Activated naive CD4-positive, alpha-beta T cell treated with anti-CD3 and anti-CD28 coated beads for 36 hours (primary cell): ENCODE measurements at places on chromosomes 7 and 10.

DNA sequence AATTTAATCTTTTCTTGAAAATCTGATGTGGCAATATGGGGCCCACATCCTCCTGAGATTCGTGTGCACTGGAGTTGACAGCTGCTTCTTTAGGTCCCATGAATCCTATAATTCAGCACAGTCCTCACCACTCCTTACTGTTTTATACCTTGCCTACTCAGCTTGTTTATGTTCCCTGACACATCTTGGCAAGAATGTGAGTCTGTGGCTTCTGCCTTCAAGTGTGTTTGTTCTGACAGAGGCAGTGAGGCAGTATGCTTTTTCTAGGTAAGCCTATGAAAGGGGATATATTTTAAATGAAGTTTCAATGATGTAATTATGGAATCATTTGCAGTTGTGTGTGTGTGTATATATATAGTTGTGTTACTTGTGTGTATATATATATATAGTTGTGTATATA, 106.4 kb downstream of the AMPH start:
- no peak for DNase-seq

DNA sequence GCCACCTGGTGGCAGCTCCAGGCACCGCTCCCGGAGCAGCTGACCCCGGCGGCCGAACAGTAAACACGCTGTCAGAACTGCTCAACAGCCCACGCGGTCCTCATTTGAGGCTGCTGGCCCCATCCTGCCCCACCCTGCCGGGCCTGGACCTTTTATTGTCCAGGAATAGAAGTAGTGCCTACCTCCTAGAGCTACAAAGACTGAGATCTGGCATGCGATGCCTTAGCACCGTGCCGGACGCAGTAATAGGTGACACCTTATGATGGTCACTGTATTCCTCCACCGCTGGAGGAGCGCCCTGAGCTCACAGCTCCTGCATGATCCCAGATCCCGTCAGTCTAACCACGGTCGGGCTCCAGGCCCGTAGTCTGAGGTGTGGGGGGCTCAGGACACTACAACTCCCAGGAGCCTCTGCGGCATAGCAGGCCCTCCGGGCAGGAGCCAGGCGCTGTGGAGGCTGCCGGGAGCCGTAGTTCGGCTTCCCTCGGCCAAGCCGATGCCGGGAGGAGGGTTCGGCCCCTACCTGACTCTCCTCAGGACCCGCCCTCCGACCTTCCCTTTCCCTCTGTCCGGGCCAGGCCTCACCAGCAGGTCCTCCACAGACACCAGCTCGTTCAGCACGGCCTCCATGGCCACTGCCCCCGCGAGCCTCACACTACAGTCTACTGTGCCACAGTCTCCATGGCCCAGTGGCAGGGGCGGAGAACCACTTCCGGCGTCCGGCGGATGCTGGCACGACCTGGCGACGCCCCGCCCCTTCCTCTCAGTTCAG, at the start of gene FIS1:
TSS of gene FIS1 (minus strand) at position 707 of the 772 bp plus-strand sequence. CDS start at position 630, 77 bp downstream.
- DNase-seq = peak; percentile 94

- DNase-seq = no peak
Measured at GRCh38 chr7:150912427-150912826, 60.1 kb downstream of the AOC1 start.

- DNase-seq = no peak
Measured at GRCh38 chr7:18693406-18693805, 197.9 kb downstream of the HDAC9 start.

DNA sequence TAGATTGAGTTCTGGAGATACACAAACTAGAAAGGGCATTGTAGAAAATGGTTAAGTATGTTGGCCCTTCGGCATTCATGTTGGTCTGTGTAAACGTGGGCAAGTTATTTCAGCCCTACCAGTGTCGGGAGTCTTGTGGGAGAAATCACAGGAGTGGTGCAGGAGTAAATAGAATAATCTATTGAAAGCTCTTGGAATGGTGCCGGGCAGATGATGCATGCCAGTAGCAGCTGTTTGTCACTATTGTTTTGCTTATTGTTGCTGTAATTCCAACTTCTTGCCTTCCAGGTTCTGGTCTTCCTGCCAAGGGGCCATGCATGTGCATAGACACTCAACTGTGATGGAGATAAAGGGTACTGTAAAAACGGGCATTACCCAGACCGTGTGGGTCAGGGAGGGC, 259.4 kb downstream of the CAMK1D start:
- DNase-seq = no peak

DNA sequence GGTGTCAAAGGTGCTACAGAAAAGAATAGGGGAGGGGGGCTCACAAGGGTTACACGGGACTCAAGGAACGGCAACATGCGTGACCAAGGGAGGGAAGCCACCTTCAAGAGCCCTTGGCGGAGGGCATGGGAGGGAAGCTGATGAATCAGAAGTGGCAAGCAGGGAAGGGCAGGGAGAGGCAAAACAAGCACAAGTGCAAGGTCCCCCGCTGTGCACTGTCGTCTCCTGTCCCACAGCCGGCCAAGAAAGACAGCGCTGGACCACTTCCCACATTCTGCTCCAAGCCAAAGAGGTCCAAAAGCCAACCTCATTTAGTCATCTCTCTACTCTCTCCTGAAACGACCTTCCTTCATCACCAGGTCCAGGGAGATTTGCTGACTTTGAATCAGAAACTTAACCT, 102.7 kb downstream of the CALN1 start:
- no peak for DNase-seq

DNA sequence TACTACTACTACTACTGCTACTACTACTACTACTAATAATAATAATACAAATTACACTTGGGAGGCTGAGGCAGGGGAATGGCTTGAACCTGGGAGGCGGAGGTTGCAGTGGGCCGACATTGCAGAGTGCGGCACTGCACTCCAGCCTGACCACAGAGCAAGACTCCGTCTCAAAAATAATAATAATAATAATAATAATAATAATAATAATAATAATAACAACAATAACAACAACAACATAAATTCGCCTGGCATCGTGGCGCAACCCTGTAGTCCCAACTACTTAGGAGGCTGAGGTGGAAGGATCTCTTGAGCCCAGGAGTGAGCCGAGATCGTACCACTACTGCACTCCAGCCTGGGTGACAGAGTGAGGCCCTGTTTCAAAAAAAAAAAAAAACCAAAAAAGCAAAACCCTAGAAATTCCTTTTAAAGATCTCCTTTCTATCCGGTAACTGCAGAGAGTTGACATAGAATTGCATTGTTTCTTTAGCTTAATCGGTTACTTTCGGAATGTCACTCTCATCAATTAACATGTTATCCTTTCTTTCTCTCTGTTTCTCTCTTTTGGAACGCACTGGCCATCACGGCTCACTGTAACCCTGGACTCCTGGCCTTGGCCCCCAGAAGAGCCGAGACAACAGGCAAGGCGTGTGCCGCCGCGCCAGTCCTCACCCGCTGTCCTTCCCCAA, 972 bp downstream of the PHYH start:
- DNase-seq = no peak

GRCh38 chr7:83821866-83822265, 172.9 kb upstream of the SEMA3E start:
- DNase-seq = no peak
